ENCODE measurements at places on chromosomes 11 and 22.

DNA sequence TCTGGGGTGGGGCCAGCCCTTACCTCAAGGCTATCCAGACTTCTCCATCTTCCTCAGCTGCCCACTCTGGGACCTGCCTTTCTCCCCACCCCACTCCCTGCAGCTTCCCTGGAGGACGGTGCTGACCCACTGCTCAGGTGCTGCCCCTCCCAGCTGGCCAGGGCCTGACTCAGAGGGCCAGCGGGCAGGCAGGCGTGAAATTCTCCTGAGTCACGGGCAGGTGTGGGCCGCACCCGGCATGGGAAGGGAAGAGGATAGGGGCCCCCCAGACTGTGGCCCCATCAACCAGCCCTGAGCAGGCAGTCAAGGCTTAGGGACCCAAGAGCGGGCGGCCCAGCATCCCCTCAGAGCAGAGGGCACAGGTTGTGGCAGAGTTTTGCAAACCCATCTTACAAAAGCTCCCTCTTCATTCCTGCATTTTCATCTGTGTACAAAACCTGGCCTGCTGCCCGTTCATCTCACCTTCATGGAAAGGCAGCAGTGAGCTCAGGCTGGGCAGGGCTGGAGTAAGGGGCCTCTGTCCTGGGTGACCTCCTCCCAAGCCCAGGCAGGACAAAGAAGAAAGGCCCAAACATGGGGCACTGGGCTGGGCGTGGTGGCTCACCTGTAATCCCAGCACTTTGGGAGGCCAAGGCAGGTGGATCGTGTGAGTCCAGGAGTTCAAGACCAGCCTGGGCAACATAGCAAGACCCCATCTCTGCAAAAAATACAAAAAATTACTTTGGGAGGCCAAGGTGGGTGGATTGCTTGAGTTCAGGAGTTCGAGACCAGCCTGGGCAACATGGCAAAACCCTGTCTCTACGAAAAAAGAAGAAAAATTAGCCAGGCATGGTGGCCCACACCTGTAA is 6.1 kb downstream of the RHOD start:
- no peak for DNase-seq

- DNase-seq: peak; percentile 32
Observed at GRCh38 chr11:75583718-75584658, 21.9 kb downstream of the SERPINH1 start.

- DNase-seq: peak; percentile 36
Observed at GRCh38 chr11:19963697-19964387, 196.4 kb downstream of the DBX1 start.

DNA sequence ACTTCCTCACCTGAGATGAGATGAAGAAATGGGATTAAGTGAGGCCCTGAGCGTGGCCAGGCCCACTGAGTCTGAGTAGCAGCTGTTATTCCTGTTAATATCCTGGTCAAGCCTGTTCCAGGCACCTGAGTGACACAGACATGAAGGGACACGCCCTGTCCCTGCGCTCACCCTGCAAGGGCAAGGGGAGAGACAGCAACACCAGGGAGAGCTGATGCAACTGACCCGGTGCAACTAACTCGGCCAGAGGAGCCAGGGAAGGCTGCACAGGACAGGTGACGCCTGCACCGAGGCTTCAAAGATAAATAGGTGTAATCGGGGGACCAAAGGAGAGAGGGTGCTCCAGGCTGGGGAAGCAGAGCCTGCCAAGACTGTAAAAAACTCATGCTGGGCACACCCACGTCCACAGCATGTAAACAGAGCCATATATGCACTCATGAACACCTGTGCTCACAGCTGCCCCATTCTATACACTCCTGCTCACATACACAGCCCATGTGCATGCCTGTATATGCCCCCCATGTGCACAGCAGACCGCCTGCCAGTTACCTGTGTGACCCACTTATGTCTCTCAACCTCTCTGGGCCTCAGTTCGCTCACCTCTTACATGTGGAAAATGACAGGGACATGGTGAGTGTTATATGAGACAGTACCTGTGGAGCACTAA is 22.8 kb upstream of the GCAT start:
- DNase-seq: no peak

DNA sequence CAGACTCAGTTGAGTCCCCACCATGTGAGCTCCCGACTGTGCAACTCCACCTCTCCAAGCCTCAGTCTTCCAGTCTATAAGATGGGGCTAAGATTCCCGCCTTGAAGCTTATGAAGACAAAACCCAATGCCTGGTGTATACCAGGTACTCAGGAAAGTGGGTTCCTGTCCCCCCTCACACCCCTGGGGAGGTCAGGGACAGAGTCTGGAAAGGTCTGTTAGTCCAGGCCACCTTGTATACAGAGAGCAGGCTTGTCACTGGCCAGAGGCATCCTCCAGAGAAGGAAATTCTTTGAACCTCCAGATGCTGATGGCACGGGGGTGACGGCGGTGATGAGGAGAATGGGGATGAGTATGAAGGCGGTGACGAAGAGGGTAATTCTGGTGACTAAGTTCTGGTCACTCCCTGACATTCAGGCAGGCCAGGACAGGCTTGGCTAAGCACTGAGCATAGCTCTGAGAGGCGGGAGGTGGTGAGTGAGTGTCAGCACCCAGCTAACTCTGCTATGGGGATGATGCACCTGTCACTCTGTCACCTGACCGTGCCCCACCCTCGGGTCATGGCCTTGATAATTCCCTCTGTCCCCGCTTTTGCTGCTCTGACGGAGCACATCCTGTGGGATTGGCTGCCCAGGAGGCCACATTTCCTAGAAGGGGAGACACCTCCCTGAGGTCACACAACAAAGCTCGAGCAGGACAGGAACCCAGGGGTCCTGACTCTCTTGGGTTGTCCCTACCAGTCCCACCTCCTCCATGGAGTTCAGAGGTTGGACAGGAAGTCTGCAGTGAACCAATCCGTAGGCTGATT is 30.9 kb upstream of the CSNK1E start:
- DNase-seq: no peak

DNA sequence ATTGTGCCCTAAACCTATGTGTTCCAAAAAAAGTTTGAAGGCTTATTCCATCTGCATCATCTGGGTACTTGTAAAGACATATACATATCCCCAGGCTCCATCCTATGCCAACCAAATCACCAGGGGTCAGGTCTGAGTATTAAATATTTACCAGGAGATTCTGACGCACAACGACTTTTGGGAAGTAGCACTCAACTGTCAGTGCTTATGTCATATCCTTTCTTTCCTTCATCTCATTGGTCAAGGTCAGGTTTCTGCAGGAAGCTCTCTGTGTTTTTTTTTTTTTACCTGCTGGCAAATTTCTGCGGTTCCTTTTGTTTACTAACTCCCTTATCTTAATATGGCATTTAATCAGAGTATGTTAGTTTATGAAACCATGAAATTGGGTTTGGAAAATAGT is 22.5 kb upstream of the CYP2R1 start:
- no peak for DNase-seq

DNA sequence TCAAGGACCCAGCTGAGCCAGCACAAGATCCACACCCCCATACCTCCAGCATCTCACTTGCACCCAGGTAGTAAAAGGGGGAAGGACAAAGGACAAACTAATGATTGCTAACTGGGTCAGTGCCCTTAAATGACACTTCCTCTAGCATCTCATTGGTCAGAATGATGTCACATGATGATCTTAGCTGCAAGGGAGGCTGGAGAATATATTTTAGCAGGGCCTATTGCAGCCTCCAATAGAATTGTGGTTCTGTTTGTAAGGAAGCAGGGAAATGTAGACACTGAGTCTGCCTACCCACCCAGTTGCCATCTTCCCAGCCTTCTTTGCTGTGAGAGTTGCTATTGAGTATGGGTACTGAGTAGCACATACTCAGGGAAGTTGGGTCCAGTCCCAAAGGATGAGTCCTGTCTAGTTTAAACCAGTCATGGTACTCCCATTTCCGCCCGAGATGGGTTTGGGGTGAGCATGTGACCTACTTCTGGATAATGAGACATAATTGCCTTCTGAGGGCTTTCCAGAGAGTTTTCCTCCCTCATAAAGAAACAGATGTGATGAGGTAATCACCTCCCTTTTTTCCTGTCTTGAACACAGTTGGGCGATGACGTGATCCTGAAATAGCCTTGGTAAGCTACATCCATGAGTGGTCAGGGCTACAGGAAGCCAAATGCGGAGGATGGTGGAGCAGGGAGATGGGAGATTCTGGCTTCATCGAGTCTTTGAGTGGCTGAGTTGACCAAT is 5.5 kb upstream of the DNAL4 start:
- DNase-seq: no peak

GRCh38 chr22:31944700-31945442 is 536 bp downstream of the YWHAH start:
- DNase-seq: peak; percentile 50

DNA sequence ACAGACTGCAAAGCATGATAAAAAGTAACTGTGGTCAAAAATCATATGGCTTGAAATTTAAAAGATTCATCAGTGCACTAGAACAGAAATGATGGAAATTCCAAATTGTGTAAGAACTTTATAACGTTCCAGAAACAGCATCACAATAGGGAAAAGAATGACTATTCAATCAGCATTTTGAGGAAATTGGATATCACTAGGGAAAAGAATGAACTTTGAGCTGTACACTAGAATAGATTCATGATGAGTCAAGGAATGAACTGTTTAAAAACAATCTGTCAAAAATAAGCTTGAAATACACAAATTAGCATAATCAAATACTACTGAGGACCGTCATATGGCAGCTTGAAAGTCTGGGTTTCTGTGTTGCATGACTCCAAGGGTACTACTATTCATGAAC is 20.5 kb upstream of the HEPHL1 start:
- DNase-seq: no peak

- DNase-seq: no peak
Observed at GRCh38 chr22:32469799-32470212, 4.8 kb upstream of the FBXO7 start.

DNA sequence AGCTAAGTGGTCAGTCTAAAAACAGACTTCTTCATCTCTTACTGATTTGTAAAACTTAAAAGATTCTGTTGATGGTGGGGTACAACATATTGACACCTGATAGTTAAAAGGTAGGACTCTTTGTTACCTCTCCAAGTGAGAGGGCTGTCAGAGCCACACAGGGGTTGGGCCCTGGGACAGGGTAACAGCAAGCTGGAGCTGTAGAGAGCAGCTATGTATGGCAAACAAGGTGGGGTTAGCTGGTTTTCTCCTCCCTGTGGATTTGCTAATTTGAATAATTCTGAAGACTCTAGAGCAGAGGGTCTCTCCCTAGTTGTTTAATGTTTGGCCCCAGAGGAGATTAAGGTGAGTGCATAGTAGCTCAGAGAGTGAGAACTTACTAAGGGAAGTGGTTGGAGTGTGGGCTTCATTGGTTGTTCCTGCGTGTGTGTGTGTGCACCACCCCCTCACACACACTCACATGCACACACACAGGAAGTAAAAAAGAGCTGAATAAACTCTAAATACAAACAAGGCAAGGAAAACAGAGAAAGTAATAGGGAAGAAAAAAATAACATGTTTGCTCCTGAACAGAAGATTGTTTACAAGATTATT is 9.2 kb upstream of the GAS2 start:
- DNase-seq: peak; percentile 17

DNA sequence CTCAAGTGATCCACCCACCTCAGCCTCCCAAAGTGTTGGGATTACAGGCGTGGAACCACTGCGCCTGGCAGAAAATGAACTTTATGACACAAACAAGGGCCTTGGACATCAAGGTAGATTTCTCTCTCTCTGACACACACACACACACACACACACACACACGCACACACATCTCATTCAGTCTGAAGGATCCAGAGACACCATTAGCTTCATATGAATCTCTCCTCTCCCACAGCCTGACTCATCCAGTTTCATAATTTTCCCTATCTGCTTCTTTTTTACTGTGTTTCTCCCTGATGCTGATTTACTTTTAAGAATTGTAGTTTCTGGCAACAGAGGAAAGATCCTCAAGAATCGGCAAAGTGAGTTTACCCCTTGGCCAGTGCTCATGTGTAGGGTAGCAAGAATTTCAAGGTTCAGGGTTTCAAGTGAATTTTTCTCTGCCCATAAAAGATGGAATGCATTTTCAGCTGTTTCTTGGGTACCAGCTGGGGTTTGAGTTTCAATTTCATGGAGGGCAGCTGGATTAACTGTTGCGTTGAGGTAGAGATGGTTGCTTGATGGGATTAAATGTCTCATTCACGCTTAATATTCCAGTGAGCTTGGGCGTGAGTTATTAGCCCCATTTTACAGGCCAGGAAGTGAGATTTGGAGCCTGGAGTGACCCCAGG is 3.5 kb downstream of the MYO18B start:
- peak; percentile 58 for DNase-seq

GRCh38 chr11:27108809-27109208 is 68.2 kb downstream of the BBOX1 start:
- no peak for DNase-seq
